ENCODE measurements at places on chromosomes 16 and 17.

DNA sequence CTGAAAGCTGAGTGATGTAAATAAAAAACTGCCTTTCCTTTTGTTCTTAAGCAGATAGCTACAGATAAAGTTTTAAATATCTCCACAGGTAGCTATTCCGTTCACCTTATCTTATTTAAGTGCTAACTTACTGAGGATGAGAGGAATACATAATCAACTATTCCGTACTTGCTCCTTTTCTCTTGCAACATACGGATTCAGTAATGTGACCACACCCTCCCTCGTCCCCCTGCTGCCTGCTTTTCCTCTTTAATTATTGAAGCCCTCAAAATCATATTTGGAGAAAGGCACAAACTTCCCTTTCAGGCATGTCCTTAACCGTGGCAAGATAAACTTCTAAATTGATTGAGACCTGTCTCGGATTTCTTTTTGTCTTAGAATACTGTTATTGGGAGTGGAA is 101.4 kb downstream of the MAP2K4 start:
- H3K4me1 ChIP-seq = peaks cover 2% of the 10 kb centered on the region
- H3K36me3 ChIP-seq = peaks cover 82% of the 10 kb centered on the region
- H3K27ac ChIP-seq = no peak overlapping the region
- H3K27me3 ChIP-seq = no peaks in the 10 kb centered on the region
- H3K4me3 ChIP-seq = no peak overlapping the region
- no peak for DNase-seq

- no peak for DNase-seq
- peaks cover 61% of the 10 kb centered on the region for H3K4me1 ChIP-seq
- H3K27me3 ChIP-seq = no peaks in the 10 kb centered on the region
- no peak overlapping the region for H3K4me3 ChIP-seq
These were observed 21.5 kb upstream of the SKAP1 start for GRCh38 chr17:48451489-48451888.

DNA sequence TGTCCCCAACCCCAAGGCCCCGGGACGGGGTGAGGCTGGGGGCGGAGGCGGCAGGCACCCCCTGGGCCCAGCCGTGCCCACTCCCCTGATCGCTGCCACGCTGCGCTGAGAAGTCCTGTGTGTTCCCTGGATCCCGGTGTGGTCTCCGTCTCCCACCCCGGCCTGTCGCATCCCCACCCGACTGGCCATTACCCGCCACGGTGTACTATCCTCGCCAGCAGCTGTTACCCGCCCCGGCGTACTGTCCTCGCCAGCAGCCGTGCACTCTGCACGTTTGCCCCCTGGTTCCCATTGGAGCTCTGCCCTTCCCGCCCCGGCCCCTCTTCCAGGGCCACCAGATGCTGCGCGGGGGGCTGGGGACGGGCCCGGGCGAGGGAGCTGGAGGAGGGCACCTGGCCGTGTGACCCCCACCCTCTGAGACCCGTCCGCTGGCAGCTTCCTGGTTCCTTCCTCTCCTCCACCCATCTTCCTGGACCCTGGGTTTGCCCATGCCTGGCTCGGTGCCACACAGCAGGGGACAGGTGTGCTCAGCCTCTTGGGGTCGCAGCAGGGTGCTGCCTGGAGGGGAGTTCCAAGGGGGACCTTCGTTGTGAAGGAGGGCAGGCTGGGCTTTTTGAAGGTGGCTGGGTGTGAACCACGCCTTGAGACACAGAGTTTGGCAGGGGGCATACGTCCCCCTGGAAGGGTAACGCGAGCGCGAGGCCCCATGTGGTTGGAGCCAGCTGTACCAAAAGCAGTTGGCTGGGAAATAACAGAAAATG is 19.7 kb downstream of the BAHCC1 start:
- no peak overlapping the region for H3K4me3 ChIP-seq
- H3K27me3 ChIP-seq = peaks cover 8% of the 10 kb centered on the region
- DNase-seq = no peak
- H3K4me1 ChIP-seq = peaks cover 15% of the 10 kb centered on the region
- H3K27ac ChIP-seq = no peak overlapping the region

DNA sequence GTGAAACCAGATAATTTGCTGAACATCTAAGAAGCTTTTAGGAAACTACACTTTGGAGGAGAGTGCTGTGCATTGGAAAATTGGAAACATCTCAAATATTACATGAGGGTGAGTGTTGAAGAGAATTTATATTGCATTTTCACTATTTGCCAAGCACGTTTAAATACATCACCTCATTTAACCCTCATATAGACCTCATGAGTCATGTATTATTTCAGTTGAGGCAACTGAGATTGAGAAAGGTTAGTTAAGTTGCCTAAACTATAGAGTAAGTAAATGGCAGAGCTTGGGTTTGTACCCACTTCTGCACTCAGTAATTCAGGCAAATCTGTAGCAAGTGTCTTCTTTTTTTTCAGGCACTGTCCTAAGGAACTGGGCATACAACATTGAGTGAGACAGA is 3.7 kb upstream of the NLK start:
- H3K27ac ChIP-seq = no peak overlapping the region
- no peaks in the 10 kb centered on the region for H3K27me3 ChIP-seq
- H3K4me3 ChIP-seq = no peak overlapping the region

- peaks cover 5% of the 10 kb centered on the region for H3K4me1 ChIP-seq
- H3K27ac ChIP-seq = no peak overlapping the region
- no peak for DNase-seq
- H3K27me3 ChIP-seq = peaks cover 25% of the 10 kb centered on the region
- no peak overlapping the region for H3K4me3 ChIP-seq
These were observed 135.8 kb downstream of the FOXL1 start for GRCh38 chr16:86714166-86714565.

DNA sequence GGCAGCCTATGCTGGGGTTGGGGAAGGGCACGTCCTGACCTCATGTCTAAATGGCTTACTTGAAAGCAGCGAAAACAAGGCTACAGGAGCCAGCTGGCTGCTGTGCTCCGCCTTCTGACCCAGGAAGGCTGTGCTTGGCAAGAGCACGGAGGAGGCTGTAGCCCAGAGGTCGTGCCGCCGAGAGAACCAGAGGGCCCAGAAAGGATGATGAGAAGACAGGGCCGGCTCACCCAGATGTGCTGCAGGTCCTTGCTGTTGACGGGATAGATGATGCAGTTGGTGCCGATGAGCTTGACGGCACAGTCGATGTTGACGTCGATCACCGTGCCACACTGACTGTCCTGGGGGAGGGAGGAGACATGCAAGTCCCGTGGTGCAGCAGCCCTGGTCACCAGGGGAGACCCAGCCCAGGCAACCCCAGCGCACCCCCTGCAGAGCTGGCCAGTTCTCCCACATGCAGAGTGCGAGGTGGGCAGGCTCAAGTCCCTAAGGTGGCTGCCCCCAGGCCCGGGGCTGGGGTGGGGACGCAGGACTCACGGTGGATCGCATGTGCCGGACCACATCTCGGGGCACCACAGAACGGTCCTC is 20.7 kb downstream of the SPHK1 start:
- peaks cover 60% of the 10 kb centered on the region for H3K36me3 ChIP-seq
- peaks cover 4% of the 10 kb centered on the region for H3K4me1 ChIP-seq
- no peak for DNase-seq
- H3K27me3 ChIP-seq = no peaks in the 10 kb centered on the region
- no peak overlapping the region for H3K27ac ChIP-seq

GRCh38 chr17:1767358-1767757 is 5.5 kb downstream of the SERPINF1 start:
- no peak overlapping the region for H3K4me3 ChIP-seq
- DNase-seq = no peak
- no peaks in the 10 kb centered on the region for H3K36me3 ChIP-seq
- H3K4me1 ChIP-seq = peaks cover 41% of the 10 kb centered on the region

GRCh38 chr16:56898847-56899246 is 33.1 kb upstream of the HERPUD1 start:
- no peak overlapping the region for H3K27ac ChIP-seq
- H3K4me1 ChIP-seq = peaks cover 16% of the 10 kb centered on the region
- no peak overlapping the region for H3K4me3 ChIP-seq
- H3K27me3 ChIP-seq = peaks cover 4% of the 10 kb centered on the region
- DNase-seq = no peak
- H3K36me3 ChIP-seq = no peaks in the 10 kb centered on the region

DNA sequence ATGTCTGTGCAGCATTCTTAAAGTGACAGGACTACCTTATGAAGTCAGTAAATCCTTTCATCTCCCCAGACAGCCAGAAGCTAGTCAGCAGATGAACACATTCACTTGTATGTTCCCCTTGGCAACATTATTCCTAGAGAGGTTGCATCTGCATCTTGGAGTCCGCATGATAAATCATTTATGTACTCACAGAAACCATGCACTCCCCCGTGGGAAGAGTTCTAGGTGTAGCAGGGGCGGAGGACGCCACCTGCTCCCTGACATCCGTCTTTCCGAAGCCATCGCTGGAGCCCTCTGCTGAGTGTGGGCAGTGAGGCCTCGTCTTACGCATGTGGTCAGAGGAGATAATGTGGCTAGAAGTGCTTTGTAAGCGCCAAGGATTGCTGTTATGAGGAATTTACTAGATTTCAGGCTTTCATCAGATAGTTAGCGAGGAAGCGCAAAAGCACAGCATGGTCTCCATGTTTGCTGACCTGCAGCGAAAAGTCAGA is 144.5 kb downstream of the RPTOR start:
- H3K4me3 ChIP-seq = no peak overlapping the region
- no peaks in the 10 kb centered on the region for H3K27me3 ChIP-seq
- H3K36me3 ChIP-seq = peaks cover 38% of the 10 kb centered on the region
- DNase-seq = no peak
- peaks cover 28% of the 10 kb centered on the region for H3K4me1 ChIP-seq

GRCh38 chr17:54085020-54085419 is 262.3 kb downstream of the KIF2B start:
- no peaks in the 10 kb centered on the region for H3K36me3 ChIP-seq
- H3K4me3 ChIP-seq = no peak overlapping the region
- DNase-seq = no peak
- H3K27ac ChIP-seq = no peak overlapping the region
- no peaks in the 10 kb centered on the region for H3K27me3 ChIP-seq

- DNase-seq = no peak
- no peaks in the 10 kb centered on the region for H3K27me3 ChIP-seq
- H3K36me3 ChIP-seq = no peaks in the 10 kb centered on the region
- no peak overlapping the region for H3K27ac ChIP-seq
- no peaks in the 10 kb centered on the region for H3K4me1 ChIP-seq
These were observed 109.5 kb downstream of the CDH11 start for GRCh38 chr16:65012357-65012756.

- no peak overlapping the region for H3K27ac ChIP-seq
- DNase-seq = no peak
- H3K36me3 ChIP-seq = no peaks in the 10 kb centered on the region
- H3K4me1 ChIP-seq = peaks cover 2% of the 10 kb centered on the region
- no peak overlapping the region for H3K4me3 ChIP-seq
These were observed 11.6 kb downstream of the AQP8 start for GRCh38 chr16:25228372-25228771.

DNA sequence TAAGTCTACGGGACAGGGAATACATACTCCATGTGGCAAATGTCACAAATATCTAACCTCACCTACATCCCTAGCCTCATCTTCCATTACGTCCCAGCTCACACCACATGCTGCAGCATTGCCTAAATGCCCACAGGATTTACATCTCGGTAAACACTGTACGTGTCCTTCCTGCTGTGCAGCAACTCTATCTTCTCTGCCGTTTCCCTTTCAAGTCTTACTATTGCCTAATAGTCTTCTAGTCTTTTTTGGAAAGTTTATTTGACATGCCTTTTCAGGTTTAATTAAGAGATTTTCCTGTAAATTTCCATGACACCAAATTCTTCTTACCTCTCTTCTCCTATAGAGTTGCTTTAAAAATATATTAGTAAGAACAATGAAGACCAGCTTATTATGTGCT is 120.5 kb downstream of the HS3ST4 start:
- no peak overlapping the region for H3K4me3 ChIP-seq
- H3K27me3 ChIP-seq = peaks cover 45% of the 10 kb centered on the region
- no peaks in the 10 kb centered on the region for H3K36me3 ChIP-seq
- H3K27ac ChIP-seq = no peak overlapping the region
- DNase-seq = no peak

- no peaks in the 10 kb centered on the region for H3K4me1 ChIP-seq
- no peaks in the 10 kb centered on the region for H3K27me3 ChIP-seq
- no peak overlapping the region for H3K27ac ChIP-seq
- DNase-seq = no peak
- no peak overlapping the region for H3K4me3 ChIP-seq
- peaks cover 29% of the 10 kb centered on the region for H3K36me3 ChIP-seq
These were observed 80.6 kb downstream of the OR1D5 start for GRCh38 chr17:2982854-2983253.

DNA sequence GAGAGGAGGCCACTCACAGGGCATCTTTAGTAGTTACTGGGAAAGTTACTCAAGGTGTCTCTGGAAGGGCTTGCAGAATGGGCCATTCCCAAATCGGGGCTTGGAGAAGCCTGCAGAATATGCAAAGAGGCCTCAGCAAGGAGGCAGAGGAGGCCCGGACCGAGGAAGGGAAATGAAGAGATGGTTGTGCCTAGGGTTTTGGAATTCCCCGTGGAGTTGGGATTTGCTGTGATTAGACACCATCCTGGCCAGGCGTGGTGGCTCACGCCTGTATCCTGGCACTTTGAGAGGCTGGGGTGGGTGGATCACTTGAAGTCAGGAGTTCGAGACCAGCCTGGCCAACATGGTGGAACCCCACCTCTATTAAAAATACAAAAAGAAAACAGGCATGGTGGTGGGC is 193.0 kb downstream of the IRF8 start:
- H3K4me3 ChIP-seq = no peak overlapping the region
- H3K36me3 ChIP-seq = no peaks in the 10 kb centered on the region
- H3K4me1 ChIP-seq = peaks cover 3% of the 10 kb centered on the region
- H3K27me3 ChIP-seq = no peaks in the 10 kb centered on the region
- no peak overlapping the region for H3K27ac ChIP-seq
- DNase-seq = no peak

DNA sequence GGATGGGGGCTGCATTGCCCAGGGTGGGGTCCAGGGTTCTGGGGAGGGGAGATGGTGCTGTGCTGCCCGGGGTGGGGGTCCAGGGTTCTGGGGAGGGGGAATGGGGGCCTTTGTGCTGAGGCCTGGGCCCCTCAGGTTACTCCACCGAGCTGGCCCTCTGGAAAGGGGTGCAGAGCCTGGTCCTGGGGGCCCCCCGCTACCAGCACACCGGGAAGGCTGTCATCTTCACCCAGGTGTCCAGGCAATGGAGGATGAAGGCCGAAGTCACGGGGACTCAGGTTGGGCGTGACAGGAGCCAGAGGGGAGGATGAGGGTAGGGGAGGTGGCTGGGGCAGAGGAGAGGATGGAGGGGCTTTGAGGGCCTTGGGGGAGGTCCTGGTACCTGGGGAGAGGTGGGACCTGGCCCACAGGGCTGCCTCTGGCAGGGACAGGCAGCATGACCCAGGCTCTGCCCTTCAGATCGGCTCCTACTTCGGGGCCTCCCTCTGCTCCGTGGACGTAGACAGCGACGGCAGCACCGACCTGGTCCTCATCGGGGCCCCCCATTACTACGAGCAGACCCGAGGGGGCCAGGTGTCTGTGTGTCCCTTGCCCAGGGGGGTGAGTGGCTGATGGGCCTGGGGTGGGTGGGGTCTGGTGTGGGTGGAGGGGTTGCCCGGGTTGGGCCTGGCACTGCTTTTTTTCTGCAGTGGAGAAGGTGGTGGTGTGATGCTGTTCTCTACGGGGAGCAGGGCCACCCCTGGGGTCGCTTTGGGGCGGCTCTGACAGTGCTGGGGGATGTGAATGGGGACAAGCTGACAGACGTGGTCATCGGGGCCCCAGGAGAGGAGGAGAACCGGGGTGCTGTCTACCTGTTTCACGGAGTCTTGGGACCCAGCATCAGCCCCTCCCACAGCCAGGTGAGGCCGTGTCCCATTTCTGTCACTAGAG is 7.8 kb downstream of the ITGAX start:
- no peaks in the 10 kb centered on the region for H3K36me3 ChIP-seq
- H3K27me3 ChIP-seq = no peaks in the 10 kb centered on the region
- no peak for DNase-seq
- H3K27ac ChIP-seq = no peak overlapping the region
